ENCODE measurements at places on chromosomes 4 and X.

GRCh38 chr4:101066626-101067170, 280.6 kb downstream of the PPP3CA start:
- DNase-seq: no peak

DNA sequence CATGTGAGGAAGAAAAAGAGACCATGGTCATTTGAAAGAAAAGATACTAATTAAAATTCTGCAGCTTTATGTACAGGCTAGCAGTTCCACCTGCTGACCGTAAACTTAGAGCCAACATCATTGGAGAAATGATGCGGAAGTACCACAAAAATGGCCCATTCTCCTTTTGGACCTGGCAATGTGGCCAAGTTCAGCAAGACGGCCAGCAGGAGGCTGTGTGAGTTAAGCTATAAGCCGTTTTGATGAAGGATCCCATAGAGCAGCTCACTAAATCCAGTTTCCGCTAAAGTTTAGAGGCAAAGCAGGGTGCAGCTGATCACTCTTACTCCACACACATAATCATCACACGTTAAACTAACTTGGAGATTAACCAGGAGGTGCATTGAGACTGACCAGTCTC, 133.8 kb downstream of the LDB2 start:
- peak; percentile 35 for DNase-seq

DNA sequence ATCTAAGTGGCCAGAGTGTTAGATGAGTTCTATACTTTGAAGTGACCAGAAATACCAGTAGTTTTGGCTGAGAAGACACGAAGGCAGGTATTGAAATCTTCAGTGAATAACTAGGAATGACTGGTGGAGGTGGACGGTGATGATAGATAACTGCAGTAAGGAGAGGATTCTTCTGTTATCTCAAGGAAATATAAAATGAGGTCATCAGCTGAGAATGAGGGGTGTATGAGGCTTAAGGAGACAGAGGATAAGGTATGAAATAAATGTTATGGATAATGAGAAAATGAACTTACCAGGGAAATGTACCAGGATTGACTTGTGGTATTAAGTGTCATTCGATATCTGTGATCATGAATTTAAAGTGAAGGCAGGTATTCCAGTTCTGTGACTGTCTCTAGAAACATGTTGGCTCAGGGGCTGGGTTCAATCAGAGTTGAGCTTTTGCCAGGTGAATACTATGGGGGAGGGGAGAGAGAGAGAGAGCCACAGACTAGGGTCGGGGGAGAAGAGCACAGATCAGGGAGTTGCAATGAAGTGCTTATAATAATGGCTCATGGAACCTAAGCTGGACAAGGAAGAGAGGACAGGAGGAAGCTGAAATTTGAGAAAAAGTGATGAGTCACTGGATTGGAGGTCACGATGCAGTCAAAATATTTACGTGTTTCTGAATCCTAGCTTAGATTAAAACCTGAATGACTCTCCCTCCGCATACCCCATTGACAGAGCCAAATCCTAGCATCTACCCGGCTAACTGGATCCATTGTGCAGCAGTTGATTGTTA, 37.5 kb upstream of the BRS3 start:
- DNase-seq: peak; percentile 60

DNA sequence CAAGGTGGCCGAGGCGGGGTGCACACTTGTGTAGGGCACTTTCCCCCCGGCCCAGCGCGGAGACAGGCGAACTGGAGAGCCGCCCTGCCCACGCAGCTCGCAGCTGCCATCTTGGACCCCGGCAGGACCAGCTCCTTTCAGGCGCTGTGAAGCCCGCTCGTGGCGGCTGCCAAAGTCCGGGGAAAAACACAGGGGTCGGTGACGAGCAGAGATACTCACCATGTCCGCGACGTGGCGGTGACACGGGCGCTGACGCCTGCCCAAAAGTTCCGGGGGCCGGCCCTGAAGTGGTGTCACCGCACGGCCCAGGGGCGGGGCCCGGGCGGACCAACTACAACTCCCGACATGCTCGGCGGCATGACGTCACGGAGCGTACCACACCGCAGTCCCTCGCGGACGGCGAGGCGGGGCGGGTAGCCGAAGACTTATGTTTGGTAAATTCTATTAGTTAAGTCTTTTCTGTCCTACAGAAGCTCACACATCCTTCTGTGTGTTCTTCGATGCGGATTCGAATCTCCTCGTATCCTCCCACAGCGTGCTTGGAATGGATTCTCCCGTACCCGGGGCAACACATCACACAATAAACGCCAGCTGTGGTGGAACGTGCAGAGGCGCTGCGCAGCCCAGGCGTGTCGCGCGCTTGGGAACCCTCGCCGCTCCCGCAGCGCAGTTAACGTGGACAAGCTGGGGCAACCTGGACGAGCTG, at the start of gene UFSP2:
TSS of gene UFSP2 (minus strand) at position 318 of the 706 bp plus-strand sequence. CDS start at position 222, 96 bp downstream.
- peak; percentile 94 for DNase-seq

GRCh38 chrX:18966624-18967023, 17.3 kb downstream of the PHKA2 start:
- DNase-seq: no peak

DNA sequence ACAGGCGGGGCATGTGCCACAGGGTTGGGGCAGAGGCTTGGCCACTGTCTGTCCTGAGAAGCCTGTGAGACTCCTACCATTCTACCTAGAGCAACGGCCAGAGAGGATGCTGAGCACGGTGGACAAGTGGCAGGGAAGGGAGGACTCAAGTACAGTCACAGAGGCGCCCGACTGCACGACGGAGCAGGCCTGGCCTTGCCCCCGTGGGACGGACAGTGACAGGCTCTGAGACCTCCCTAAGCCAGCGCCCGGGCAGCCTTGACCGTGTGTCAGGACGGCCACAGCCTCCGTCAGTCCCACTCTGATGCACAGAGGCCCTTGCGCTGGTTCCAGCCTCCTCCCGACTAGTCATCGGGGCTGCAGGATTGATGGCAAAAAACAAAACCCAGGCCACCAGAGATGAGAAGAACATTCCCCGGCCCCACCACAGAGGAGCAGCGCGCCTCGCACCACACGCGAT, 36.7 kb upstream of the MXD4 start:
- DNase-seq: no peak

GRCh38 chrX:53320543-53321229, 39.3 kb upstream of the IQSEC2 start:
- DNase-seq: peak; percentile 58

- DNase-seq: no peak
Measured at GRCh38 chrX:63186137-63186536, 165.0 kb downstream of the SPIN4 start.

DNA sequence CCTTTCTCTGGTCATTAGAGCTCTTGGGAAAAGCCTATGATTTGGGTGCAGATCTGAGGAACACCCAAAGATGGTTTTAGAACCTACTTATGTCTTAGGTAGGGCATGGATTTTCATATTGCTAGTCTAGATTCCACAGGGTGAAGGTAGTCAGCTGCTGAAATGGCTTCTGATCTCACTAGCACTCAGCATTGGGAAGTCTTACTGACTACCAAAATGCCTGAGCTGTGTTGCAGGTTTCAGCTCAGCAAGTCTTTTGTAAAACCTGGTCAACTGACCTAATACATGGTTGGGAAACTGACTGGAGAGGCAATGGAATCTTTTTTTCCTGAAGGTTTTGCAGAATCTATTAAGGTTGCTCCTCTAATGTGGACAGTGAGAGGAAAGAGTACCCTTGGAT, 136.4 kb downstream of the CCNG2 start:
- DNase-seq: no peak

GRCh38 chr4:151407466-151408379, 1.3 kb upstream of the FHIP1A start:
- DNase-seq: peak; percentile 65

DNA sequence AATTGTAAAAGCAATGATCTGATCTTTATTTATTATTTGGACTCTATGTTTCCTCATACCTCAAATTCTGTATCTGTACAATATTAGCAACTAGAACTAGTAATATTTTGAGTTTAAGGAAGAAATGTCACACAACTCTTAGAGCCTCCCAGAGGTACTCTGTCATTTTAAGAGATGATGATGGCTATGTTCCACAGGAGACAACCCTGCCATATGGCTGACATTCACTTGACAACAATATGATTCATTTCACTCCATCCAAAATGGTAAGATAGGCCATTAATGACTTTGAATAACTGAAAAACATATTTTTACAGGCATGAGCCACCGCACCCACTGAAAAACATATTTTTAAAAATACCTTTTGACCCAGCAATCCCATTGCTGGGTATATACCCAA, 190.3 kb downstream of the MAML3 start:
- DNase-seq: no peak

GRCh38 chr4:154014407-154015321, 225.8 kb upstream of the SFRP2 start:
- no peak for DNase-seq

DNA sequence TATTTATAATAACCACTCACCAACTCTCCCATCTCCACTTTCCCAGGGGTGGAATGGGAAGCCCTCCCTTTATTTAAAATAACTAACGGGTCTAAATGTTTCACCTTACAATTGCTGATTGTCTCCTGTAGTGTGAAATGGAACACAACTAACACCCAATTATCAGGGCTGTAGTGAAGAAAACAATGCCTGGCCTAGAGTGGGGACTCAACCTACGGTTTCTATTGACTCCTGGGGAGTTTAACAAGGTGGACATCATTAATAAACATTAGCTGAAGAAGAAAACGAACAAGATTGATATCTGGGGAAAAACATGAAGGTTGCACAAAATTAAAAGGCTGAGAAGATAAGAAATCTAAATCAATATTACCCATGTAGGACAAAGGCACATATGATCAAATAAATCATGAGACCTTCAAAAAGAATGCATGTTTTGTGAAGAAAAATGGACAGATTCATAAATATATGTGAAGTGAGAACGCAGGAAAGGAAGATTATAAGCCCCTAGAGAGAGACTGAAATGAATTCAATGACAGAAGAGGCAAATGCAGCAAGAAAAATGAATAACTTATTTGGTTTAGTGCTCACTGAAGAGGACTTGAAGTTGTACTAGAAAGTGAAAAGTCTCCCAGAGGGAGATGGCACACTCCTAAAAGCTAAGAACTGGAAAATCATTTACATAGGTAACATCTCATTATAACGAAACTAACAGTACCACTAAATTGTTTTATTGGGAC, 593.0 kb upstream of the AADAT start:
- DNase-seq: no peak

DNA sequence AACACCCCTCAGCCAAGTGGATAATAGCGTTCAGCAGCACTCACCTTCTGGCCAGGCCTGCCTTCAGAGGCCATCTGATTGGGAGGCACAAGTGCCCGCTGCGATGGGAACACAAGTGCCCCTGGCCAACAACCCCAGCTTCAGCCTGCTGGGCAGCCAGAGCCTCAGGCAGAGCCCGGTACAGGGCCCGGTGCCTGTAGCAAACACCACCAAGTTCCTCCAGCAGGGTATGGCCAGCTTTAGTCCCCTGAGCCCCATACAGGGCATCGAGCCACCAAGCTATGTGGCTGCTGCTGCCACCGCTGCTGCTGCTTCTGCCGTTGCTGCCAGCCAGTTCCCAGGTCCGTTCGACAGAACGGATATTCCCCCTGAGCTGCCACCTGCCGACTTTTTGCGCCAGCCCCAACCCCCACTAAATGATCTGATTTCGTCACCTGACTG, 55.9 kb upstream of the MTM1 start:
- peak; percentile 42 for DNase-seq

DNA sequence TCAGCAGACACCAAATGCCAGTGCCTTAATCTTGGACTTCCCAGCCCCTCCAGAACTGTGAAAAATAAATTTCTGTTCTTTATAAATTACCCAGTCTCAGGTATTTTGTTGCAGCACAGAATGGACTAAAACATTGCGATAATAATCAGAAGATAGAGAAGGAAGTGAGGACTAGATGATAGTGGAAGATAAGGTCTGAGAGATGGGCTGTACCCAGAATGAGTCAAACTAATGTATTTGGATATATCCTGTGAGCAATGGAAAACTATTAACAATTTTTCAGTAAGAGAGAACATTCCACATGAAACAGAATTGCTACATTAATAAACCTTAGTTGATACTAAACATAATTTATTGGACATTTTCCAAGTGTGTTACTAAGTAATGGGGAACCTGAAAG, 93.3 kb downstream of the FANCB start:
- no peak for DNase-seq

- DNase-seq: no peak
Measured at GRCh38 chr4:110472583-110473329, 3.2 kb upstream of the ENPEP start.

DNA sequence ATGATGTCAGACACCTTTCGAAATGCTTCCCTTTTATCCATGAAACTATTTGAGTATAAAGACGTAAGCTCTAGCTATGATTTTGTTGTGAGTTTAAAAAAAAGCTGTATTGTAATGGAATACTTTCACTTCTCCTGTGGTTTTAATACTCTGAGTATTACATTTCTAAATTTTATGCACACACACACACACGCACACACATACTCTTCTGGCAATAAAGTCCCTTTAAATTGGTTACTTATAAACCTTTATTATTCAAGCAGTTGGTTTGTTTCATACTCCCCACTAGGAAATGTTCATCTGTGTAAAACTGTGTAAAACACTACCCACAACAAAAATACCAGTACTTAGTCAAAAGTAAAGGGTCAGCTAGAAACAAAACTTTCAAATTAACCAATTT, 18.2 kb downstream of the VAMP7 start:
- no peak for DNase-seq

DNA sequence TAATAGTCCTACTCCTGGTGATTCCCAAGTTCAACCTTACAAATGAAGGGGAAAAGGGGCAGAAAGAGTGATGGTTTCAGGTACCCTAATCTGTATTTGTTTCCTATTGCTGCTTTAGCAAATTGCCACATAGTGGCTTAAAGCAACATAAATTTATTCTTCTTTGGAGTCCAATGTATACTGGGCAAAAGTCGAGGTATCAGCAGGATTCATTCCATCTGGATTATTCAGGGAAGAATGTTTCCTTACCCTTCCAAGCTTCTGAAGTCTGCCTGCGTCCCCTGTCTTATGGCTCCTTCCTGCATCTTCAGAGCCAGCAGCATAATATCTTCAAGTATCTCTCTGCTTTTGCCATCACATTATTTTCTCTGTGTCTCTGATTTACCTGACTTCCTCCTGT, 10.3 kb upstream of the BST1 start:
- no peak for DNase-seq

DNA sequence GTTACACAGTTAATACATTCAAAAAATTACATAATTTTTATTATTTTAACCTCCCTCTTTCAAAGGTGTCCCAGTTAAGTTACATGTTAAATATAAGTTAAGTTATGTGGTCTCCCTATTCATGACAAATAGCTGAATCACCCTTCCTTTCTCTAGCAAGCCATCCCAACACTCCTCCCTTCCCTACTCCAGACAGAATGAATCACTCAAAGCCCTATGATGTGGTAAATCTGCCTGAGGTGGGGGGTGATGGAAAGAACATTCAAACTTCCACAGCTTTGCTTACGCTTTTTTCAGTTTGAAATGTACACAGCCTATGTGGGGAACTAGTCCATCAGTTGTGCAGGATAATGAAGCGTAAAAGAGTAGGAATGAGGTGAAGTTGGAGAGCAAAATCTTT, 90.2 kb downstream of the CXCL13 start:
- peak; percentile 48 for DNase-seq
